ENCODE measurements at places on chromosomes 2 and 18.

DNA sequence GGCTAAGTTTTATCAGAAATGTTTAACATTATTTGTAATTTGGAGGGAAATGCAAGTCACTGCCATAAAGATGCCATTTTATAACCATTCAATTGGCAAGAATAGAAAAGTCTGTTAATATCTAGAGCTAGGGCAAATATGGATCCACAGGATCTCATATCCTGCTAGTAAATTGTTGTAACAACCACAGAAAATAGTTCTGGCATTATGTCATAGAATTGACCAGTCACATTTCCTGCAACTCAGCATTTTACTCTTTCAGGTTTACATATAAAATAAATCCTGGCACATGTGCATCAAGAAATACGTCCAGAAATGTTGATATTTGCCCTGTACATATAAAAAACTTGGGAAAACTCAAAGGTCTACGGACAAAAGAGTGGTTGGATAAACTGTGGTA is 32.9 kb downstream of the OSBPL6 start:
- no peak for DNase-seq

- DNase-seq, result no peak
These were observed 211.3 kb downstream of the CYP26B1 start for GRCh38 chr2:71936076-71937030.

DNA sequence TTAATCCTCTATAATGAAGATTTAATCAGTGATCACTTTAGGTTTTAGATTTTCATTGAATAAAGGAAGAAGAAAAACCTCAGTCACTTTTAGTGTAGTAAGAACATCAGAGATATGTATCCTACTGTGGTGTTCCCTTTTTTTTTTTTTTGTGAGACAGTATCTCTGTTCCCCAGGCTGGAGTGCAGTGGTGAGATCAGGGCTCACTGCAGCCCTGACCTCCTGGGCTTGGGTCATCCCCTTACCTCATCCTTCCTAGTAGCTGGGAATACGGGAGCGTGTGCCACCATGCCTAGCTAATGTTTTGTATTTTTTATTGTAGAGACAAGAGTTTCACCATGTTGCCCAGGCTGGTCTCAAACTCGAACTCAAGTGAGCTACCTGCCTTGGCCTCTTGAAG is 5.1 kb downstream of the SLC39A10 start:
- no peak for DNase-seq

GRCh38 chr18:79544386-79544963 is 135.1 kb upstream of the CTDP1 start:
- no peak for DNase-seq

DNA sequence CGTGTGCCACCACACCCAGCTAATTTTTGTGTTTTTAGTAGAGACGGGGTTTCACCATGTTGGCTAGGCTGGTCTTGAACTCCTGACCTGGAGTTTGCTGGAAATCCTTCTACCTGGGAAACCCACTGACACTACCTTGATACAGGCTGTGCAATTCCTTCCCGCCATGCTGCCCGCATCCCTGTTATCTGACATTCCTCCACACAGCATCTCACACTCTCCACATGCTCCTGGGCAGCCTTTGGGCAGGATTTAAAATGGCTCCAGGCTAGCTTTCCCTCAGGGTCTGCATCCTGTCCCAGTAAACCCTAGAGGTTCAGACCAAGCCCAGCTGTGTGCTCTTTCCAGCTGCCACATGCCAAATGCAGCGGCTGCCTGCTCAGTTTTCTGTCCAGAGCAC is 319.5 kb upstream of the CXCR4 start:
- DNase-seq, result no peak

- no peak for DNase-seq
These were observed 119.9 kb downstream of the THADA start for GRCh38 chr2:43475922-43476321.

DNA sequence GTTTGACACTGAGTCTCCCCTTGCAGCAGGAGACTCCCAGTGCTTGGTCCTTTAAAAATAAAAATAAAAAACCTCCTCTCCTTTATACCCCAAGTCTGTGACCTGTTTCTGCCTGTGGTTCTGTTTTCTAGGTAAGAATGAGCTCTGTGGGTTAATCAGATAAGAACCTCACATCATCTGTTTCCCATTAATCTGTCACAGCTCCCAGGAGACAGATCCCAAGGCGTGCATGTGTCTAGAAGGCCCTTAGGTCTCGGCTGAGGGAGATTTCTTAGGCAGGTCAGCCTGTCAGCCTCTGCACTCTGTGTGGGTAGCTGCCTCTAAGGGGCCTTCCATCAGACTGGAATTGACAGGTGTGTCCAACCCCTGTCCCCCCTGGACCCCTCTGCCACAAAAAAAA is 80.7 kb downstream of the FHOD3 start:
- DNase-seq, result no peak

Measured in CD4-positive, alpha-beta T cell treated with Interleukin-10 for 1 hour (primary cell).